ENCODE measurements at places on chromosomes 16 and 17.
A peak's percentile ranks its signal among the peaks of the same experiment; 100 is the strongest.

DNA sequence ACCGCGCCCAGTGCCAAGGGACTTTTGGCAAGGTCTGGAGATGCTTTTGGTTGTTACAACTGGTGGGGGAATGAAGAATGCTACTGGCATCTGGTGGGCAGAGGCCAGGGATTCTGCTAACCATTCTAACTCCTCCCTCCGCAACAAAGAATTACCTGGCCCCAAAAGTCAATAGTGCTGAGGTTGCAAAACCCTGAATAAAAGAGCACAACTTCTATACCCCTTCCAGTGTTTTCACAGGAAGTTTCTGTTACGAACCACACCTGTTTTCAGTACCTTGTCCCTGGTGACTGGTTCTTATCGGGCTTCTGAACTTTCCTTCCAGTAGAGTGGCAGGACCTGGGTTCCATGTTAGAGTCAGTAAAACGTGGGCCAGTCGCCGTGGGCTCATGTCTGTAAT is 17.3 kb downstream of the ABAT start:
- no peak for DNase-seq

DNA sequence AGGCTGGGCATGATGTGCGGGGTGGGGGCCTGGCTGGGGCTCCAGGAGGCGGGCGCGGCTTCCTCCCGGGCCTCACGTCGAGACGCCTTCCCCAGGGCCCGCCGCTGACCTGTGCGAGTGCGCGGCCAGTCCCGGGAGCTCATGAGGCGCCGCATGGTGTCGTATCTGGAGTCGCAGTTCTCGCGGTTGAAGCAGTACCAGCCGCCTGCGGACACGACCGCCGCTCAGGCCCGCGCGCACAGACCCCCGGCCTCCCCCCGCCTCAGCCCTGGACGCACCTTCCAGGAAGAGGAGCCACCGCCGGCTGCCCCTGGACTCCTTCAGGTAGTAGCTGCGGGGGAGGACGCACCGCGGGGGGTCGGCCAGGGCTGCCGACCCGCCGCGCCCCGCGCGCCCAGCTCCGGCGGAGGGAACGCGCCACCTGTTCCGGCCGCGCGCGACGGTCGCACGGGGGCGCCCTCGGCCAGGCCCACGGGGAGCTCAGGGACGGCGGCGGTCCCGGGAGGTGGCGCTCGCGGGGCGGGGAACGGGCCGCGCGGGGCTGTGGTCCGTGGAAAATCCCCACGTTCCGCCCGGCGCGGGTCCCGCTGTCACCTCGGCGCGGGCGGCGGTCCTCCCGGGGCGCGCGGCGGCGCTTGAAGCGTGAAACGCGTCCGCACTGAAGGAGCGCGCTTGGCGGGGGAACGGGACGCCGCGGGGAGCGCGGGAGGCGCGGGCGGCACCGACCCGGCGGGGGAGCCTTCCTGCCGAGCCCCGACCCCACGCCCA is 1.4 kb downstream of the NOTUM start:
- DNase-seq: peak; percentile 88

- DNase-seq: no peak
Observed at GRCh38 chr16:26697807-26698206, 368.9 kb upstream of the C16orf82 start.

DNA sequence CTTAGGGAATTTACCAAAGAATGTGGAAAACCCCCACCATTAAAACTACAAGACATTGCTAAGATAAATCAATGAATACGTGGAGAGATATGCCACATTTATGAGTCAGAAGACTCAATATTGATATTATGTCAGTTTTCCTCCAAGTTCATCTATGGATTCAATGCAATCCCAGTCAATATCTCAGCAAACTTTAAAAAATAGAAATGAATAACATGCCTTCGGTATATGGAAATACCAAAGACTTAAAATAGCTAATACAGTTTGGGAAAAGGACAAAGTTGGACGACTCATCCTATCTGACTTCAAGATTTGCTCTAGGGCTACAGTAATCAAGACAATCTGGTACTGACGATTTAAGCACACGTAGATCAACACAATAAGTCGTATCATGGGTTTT is 31.2 kb downstream of the PIK3R5 start:
- DNase-seq: no peak

DNA sequence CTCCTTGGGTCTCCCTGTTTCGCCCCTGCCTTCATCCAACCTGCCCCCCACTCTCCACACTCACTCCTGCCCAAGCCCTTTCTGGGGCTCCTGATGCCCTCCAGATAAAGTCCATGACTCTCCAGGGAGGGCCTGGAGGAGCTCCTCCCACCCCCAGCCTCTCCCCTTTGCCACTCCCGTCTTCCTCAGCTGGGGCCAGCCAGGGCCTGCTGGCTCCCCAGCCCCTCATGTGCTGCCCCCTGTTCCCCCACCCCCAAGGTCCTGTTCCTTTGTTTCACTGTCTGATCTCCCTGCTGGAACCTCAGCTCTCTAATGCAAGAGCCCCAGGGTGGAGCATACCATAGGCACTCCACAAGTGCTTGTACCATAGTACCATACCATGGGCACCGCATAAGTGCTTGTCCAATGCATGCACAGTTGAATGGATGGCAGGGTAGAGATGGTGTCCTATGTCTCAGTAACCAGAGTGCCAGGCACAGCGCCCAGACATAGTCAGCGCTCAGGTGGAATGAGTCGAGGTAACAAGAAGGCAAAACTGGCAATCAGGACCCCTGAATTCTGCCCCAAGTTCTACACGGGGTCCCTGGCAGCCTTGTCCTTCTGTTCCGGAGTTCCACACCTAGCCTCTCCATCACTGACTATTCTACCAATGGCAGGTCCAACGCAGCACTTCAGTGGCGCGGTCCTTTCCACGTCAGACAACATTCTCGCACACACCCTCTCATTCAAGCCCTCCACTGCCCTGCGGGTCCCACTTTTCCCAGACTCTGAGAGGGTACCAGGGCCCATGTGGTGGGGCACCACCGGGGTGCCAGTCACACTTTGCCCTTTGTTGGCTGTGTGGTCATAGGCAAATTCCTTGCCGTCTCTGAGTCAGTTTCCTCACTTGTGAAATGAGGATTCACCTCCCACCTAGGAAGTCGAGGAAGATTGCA is 1.4 kb downstream of the PLCD3 start:
- DNase-seq: no peak

- no peak for DNase-seq
Observed at GRCh38 chr17:40663252-40663651, 1.7 kb downstream of the KRT222 start.

DNA sequence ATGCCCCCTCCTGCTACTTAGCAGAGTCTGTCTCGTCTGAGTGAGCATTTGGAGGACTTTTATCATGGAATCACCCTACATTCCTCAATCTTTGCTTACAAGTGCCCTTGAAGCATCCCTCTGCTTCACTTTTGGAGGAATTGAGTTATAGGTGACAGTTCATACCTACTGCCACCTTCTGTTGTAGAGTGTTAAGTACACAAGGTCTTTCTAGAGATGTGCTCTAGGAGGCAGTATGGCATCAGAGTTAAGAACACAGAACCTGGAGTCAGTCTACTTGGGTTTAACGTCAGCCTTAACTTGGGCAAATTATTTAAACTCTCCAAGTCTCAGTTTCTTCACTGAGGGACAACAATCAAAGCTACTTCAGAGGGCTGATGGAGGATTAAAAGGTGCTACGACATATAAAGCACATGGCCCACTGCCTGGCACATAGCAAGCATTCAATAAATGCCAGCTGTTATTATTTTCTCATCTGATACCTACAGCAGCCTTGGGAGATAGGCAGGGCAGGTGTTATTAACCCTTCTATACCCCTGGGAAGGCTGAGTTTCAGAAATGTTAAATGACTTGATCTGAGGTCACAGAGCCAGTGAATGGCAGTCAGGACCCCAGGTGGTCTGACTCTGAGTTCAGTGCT is 62.2 kb downstream of the UTP18 start:
- DNase-seq: no peak

DNA sequence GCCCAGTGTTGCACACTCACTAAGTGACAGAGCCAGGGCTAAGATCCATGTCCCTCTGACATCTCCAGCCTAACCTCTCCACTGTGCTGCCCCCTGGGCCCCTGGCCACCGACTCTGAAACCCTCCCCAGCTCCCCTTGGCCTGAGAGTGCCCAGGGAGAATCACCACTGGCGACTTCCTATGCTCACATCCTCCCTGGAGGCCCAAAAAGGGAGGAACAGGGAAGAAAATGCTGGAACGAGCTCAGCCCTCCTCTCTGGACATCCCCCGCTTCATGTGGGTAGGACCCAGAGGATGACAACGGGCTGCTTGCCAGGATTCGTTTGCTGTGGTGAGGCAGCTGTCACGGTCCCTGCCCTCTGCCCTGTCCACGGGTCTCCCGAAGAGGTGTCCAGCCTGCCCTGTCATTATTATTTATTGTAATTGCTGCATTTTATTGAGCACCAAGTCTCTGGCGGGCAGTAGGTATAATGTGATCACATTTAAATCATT is 153.5 kb upstream of the RPL38 start:
- DNase-seq: no peak

GRCh38 chr17:8710813-8711212 is 33.8 kb downstream of the CCDC42 start:
- DNase-seq: no peak

- DNase-seq: no peak
Observed at GRCh38 chr17:48470388-48471034, 40.5 kb upstream of the SKAP1 start.

DNA sequence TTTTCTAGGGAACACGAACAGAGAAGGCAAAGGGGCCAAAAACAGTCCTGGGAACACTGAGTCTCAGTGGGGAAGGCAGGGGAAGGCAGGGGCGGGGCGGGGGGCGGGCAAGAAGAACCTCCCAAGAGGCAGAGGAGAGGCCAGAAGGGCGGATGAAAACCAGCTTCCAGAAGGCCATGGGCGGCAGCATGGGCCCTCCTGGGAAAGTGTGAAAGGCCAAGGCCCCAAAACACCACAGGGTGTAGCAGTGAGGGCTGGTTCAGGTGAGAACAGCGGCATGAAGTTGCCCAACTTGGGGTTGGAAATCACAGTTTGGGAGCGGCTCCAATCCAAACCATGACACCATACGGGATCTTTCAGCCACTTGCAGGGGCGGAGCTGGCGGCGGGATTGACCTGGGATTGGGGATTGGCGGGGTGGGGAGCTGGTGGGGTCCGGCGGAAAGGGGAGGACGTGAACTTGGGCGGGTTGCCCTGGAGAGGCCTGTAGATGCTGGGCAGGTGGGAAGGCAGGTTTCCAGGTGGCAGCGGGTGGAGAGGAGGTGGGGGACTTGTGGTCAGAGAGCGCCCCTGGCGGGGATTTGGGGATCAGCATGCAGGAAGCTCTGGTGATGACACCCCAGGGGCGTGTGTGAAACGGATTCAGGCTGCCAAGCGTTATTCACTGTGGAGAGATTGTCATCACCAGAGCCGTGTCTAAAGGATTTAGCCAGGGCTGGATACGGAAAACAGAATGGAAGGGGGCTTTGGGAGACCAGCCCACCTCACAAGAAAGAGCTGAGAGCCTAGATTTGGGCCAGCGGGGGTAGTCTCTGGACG is 80.9 kb downstream of the ARHGAP23 start:
- DNase-seq: peak; percentile 94

GRCh38 chr17:49193513-49194296 is 16.7 kb downstream of the GNGT2 start:
- DNase-seq: peak; percentile 71

DNA sequence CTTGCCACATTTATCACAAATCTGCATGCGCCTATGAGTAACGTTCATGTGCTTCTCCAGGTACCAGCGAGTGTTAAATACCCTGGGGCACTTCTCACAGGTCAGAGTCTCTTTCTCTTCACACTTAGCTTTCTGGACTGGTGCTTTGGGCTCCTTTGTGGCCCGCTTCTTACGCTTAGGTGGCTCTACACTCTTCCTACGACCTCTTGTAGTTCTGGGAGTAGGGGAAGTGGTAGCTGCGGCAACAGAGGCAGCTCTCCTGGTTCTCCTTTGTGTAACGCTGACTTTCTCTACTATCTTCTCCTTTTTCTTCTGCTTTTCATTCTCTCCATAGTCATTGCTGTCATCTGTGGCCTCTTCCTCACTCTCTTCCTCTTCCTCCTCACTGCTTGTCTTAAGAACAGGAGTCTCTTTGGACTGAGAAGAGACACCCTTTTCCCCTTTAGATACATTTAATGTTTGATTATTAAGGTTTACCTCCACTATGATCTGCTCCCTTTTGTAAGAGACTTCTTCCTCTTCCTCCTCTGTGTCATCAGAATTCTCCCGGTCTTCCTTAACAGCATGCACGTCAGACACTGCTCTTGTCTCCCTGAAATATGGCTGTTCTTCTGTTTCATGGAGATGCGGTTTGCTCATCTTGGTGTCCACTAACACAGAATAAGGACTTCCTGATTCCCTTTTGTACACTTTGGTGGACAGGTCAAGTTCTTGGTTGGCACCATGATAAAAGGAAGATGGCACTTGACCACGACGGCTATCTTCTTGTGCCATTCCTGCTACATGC is 45.0 kb downstream of the ZNF652 start:
- DNase-seq: no peak

DNA sequence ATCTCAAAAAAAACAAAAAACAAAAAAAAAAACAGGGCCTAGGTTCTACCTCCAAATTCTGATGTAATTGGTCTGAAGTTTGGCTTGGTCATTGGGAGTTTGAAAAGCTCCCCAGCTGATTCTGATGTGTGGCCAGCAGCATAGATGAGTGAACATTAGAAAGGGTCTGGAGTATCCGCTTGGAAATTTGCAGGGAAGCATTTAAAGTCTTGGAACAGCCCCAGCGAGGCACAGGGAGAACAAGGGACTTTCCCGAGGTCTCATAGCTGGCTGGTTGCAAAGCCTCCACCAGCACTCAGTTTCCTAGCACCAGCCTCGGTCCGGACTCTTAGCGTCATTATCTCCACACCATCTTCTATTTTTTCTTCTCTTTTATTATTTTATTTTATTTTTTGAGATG is 70.8 kb downstream of the RAB11FIP4 start:
- no peak for DNase-seq

DNA sequence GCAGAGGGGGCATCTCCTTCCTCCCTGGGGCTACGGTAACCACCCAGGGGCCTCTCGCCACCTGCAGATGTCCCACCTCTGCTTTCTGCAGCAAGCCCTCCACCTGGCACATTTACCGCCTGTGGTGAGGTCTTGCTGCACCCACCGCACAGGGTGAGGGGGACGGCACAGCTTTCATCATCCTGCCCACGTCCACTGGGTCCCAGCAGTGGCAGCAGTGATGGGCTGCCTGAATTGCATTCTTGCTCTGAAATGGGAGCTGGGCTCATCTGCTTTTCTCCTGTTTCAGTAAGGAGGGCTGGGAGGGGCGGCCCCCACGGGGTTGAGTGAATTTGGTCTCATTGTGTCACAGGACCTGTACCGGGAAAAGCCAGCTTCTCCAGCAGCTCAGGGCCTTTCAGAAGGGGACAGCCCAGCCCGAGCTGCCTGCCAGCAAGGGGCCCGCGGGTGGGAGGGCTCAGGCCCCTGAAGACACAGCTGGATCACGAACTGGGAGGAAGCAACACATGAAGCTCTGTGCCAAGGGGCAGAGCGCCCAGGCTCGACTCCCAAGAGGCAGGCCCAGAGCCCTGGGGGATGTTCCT is 12.7 kb downstream of the DNAAF8 start:
- DNase-seq: no peak

- DNase-seq: no peak
Observed at GRCh38 chr17:69710926-69711325, 296.4 kb downstream of the MAP2K6 start.

GRCh38 chr17:80395402-80396151 is 19.4 kb upstream of the ENDOV start:
- no peak for DNase-seq

- DNase-seq: no peak
Observed at GRCh38 chr16:58753711-58754134, 19.6 kb upstream of the GOT2 start.

- DNase-seq: peak; percentile 24
Observed at GRCh38 chr17:80101946-80102663, 724 bp downstream of the GAA start.

Data from Caco-2 (cell line).